ENCODE measurements at places on chromosomes 5 and 9. TPM values are rescaled to one million over a fixed set of nuclear protein-coding genes. Genes with fewer than 3 reads are reported as not detected.
A peak's percentile ranks its signal among the peaks of the same experiment; 100 is the strongest.

- DNase-seq: no peak
Measured at GRCh38 chr5:173843794-173844193, 44.4 kb upstream of the CPEB4 start.

GRCh38 chr5:55187370-55187769 lies 14.4 kb upstream of the CDC20B start:
- DNase-seq: no peak

GRCh38 chr5:69046375-69046957 lies 47.3 kb upstream of the SLC30A5 start:
- DNase-seq: peak; percentile 25

DNA sequence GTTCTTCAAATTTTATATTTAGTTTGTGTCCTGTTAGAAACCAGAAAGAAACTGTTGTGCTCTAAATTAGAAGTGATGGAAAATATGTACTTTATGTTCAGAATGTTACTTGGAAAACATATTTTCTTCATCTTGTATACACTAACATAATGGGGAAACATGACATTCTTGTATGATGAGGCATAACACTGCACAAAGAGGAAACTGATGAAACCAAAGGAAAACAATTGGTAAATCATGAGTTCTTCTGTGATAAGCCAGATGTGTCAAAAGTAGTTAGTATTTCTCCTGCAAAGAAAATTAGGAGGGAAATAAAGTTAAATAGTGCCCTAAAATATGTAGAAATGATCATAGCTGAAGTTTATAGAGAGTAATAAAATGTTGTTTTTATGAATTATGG lies 111.1 kb upstream of the FBN2 start:
- DNase-seq: no peak

GRCh38 chr5:37189355-37189754 lies 59.8 kb downstream of the CPLANE1 start:
- no peak for DNase-seq

DNA sequence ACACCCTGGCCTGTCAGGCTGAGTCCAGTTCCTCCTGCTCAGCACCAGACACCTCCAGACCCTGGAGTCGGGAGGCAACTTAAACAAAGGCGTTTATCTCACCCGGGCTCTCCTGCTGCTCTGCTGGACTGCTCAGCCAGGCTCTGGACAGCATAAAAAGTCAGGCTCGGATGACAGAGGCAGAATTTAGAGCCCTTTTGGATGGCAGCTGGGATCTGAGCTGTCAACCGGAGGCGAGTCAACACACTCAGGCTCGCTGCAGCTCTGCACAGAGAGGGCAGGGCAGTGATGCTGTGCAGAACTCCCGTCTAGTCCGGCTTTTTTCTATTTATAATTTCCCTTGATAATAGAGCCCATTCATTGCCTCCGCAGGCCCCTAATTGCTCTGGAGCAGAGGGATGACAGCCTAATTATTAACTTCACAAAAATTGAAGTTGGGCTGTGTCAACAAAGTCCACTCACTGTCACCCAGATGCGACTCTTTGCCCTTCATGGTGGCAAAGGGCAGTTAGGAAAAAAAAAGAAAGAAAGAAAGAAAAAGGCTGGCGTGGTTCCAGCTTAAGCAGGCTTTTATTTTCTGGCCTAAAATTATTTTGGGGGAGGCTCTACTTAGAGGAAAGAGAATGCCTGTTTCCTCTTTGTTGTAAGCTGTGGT lies 37.6 kb downstream of the STC2 start:
- DNase-seq: no peak

- DNase-seq: no peak
Measured at GRCh38 chr9:120410925-120411501, 169.0 kb downstream of the CDK5RAP2 start.

- DNase-seq: peak; percentile 44
Measured at GRCh38 chr5:150109921-150110320, 23.6 kb upstream of the CSF1R start.

DNA sequence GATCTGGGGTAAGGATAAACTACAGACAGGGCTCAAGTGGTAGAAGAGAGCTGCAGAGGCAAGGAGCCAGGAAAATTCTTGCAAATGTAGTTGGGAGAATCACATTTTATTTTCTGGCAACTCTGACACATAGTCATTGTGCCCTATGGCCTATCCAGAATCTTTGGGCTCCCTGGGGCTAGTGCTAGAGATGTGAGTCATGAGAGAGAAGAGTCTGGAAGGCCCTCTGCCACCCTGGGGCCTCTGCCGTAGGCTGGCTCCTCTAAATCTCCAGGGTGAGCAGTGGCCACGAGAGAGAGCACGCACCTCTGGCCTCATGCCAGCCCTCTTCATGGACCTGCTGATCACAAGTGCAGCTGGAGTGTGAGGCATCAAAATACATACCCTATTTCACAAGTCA lies 74.3 kb upstream of the SSBP2 start:
- DNase-seq: peak; percentile 77

DNA sequence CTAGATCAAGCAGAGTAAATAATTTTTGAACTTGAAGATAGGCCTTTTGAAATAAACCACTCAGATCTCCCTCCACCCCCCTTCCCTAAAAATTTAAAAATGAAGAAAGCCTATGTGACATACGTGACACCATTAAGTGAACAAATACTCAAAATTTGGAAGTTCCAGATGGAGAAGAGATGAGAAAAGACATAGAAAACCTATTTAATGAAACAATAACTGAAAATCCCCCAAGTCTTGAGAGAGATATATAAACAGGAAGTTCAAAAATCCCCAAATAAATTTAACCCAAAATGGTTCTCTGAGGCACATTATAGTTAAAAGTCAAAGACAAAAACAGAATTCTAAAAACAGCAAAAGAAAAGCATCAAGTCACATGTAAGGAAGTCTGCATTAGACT lies 428.6 kb downstream of the PSAT1 start:
- no peak for DNase-seq

- no peak for DNase-seq
Measured at GRCh38 chr5:133928587-133929393, 39.6 kb downstream of the C5orf15 start.

DNA sequence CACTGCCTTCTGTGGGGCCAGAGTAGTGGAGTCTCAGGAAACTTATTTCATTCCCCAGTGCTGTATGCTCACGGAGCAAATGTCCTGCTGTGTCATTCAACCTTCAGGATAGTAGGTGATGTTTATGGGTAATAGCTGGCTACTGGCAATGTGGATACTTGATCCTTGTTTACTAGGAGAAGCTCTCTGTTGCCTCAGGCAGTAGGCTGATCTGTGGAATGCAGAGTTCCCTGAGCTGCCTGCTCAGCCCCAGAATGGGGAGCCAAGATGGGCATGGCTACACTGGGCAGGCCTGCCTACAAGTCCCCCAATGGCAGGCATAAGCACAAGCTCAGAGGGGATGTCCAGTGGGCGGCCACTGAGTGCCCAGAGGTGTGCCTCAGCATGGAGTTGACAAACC lies 323.1 kb upstream of the KCNN2 start:
- DNase-seq: no peak

DNA sequence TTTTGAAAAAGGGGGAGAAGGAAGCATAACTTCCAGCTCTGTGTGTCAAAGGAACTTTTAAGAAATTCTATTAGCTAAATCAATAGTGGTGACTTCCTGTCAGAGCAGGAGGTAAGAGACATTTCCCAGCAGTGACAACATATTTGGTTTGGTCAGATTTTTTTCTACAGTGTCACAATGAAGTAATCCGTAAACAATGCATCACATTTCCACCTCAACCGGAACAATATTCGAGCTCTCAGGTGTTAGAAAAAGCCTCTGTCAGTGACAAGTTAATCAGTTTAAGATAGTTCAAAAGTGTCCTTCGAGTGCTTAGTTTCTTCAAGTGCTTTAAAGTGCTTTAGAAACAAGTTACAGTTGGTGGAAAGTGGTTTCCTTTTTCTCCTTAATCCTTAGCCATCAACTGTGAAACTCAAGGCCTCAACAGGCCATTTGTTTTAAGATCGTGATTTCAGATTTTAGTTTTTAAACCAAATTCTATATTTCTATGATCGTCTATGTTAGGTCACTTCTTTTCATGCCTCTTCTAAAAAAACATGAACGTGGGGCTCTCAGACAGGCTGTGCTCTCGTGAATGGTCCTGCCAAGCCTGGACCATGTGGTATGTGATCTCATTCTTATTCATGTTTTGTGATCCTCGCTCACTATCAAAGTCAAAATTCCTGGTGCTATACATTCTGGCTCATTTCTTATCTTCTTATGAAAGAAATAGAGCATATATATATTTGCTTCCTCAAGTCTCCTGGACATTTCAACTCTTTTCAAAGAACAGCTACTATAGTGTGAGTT lies 181.9 kb upstream of the HMHB1 start:
- peak; percentile 62 for DNase-seq

GRCh38 chr5:10334831-10335230 lies 18.7 kb upstream of the MARCHF6 start:
- DNase-seq: no peak

DNA sequence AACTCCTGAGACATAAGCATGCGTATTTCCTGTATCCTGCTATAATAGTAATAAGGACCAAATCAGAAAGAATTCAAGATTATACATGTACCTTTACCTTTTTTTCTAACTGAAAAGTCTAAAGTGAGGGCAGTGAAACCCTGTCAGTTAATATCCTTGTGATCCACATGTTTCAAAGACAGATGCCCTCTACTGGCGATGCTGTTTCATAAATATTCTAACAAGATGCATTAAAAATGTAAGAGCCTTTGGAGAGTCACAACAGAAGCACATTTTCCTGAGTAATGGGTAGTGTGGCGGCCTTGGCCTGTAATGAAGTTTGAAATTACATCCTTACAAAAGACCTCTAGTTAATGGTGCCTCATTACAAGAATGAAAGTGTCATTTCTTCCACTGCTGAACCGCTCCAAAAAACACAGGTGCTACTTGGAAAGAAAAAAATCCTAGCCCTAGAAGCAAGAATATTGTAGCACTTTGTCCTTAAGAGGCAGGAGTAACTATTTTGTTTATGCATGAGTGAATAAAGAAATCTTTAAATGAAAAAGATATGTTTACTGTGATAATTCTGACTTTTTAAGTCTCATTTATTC lies 232.6 kb downstream of the EPB41L4A start:
- peak; percentile 43 for DNase-seq

GRCh38 chr5:4204276-4205141 lies 608.9 kb downstream of the IRX1 start:
- DNase-seq: no peak

DNA sequence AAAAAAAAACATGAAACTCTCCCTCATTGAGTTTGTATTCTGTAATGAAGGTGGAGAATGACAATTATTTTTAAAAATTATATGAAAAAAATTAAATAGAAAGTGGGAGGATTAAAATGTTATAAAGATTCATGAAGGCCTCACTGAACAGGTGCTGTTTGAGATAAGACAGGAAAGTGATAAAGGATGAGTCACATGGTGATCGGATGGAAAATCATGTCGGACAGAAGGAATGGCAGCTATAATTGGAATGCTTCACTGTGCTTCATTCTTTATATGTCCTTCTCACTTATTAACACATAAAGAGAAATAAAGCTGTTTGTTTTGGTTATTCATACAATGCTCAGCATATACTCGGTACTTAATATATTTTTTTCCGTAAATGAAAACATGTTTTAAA lies 464.5 kb upstream of the RGMB start:
- peak; percentile 71 for DNase-seq

DNA sequence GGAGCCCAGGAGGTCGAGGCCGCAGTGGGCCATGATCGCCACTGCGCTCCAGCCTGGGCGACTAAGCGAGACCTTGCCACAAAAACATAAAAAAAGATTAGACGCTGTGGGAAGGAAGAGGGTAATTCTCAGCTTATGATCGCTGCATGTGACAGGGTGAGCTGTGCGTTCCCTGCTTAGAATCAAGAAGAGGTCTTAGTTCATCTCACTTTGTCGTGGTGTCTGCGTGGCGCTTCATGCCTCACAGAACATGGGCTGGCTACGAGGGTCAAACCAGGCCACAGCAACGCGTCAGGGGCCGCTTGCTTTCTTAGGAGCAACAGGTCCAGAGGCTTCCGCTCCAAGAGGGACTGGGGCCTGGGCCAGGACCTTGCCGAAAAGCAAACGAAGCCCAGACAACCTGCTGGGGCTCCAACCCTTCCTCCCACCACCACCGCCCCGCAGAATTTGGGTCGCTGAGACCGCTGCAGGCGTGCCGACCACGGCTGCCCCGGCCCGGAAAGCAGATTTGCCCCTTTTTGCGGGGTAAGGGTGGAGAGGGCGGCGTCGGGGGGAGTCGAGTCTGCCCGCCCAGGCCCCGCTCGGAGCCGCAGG lies 10.0 kb upstream of the GRIN1 start:
- no peak for DNase-seq

- peak; percentile 73 for DNase-seq
Measured at GRCh38 chr5:147554261-147554817, 44.5 kb upstream of the DPYSL3 start.

DNA sequence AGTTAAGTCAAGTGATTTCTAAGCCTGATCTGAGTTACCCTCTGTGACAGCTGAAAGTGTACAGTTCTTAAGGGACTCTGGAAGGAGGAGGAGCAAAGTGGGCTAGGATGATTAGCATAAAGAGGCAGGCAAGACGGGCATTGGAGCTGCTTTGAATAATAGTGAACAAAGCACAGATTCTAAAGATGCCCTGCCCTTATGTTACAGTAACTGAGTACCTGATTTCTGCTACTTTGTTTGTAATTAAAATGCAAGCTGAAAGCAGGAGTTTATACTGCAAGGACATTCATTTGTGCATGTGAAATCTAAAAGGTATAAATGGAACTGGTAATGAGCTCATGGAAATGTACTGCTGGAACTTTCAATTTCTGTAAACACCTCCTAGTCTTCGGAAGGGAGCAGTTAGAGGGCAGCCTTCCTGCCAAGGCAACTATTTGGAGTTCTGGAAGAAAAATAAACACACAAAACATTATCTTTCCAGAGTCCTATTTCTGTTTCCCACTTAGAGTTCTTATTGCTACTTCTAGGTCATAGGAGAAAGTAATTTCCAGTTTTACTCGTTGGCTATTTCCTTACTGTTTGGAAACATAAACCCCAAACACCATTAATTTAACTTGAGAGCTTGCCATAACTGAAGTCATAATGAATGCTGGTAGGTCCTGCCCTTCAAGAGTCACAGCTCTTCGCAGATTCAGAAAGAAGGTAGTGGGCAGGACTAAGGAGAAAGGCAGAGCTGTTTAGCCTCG lies at the start of gene RANBP3L:
Gene RANBP3L (minus strand): TSS at position 45 of the 746 bp plus-strand sequence. CDS start 486 bp downstream, outside the sequence.
- DNase-seq: peak; percentile 77

GRCh38 chr9:134350416-134350994 lies 24.2 kb downstream of the RXRA start:
- no peak for DNase-seq

Gene SPINK13
- not detected for total RNA-seq

Gene GRM6
- total RNA-seq: not detected

Gene GHR
- 0.26 TPM for total RNA-seq

Gene PPP2R2B
- total RNA-seq: 1.0 TPM

Gene IL13
- total RNA-seq: not detected

Gene PFN3
- not detected for total RNA-seq

Gene MVB12B
- 4.8 TPM for total RNA-seq

All from LHCN-M2 (cell line).